ENCODE measurements at places on chromosomes 11 and 22.

- no peak for DNase-seq
Measured at GRCh38 chr11:96647621-96648020, 257.8 kb downstream of the JRKL start.

GRCh38 chr22:37641561-37641949 is 2.1 kb downstream of the SH3BP1 start:
- no peak for DNase-seq

- DNase-seq: no peak
Measured at GRCh38 chr11:76636826-76637460, 33.6 kb downstream of the LRRC32 start.

DNA sequence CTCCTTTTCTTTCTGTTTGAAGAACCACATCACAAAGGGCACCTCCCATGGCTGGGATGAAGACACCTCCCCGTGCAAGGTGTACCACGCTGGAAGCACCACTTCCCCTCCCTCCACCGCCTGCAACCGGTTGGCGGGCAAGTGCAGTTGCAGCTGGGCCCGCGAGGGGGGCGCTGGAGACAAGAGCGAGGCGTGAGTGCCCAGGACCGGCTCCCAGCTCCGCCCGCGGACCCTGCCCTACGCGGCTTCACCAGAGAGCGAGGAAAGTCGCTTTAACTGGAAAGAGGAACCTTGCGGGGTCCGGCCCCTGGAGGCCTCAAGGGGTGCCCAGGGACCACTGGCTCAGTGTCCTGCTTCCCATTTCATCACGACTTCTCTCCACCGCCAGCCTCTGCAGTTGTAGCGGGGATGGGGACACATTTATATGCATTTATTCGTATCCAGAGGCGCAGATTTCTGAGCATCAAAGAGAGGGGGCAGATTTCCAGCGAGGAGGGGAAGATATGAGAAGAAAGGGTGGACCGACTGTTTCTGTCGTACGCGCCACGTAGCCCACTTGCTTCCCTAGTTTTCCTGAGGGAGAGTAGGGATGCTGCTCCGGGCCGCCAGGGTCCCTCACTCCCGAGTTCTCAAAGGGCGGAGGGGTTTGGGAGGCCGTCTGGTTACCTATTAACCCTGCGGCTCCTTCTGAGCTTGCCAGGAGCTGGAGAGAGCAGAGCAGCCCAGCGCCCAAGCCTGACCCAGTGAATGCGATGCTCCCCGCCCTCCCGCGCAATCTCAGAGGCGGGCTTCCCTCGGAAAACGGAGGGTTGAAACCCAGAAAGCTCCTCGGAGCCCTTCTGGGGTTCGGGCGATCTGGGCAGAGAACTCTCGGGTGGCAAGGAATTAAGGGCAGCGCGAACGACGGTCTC is 3.5 kb downstream of the ESAM start:
- peak; percentile 56 for DNase-seq

GRCh38 chr22:19959587-19960490 is 18.2 kb upstream of the TXNRD2 start:
- DNase-seq: no peak

- no peak for DNase-seq
Measured at GRCh38 chr11:72221386-72222075, 3.0 kb upstream of the INPPL1 start.

DNA sequence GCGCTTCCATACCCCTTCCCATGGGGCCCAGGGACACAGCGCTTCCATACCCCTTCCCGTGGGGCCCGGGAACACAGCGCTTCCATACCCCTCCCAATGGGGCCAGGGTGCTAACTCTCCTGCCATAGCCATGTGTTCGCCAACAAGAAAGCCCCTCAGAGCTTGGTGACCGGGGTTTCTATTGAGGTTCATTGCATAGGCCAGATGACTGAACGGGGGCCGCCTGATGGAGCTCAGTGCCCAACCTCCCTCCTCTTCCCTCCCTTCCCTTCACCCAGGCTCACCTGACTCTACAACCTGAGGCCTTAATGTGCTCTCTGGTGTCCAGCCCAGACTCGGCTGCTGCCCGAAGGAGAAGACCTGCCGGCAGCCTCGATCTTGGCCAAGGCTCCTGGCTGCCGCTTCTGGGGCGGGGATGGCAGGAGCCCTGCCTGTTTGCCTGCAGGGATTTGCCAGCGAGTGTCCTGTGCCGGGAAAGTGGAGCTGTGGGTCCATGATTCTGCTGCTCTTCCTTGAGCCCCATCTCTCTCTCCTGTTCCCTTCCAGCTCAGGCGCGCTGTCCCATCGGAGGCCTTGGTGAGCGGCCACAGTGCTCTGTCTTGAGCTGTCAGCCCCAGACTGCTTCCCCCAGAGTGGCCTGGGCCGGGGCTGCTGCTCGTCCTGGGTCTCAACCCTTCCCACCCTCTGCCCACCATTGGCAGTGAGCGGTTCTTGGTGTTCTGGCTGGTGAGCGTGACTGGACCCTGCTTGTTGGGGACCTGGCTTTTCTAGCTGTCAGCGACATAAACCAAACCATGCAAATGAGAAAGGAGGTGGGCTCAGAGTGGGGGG is 267.0 kb downstream of the TBC1D22A start:
- no peak for DNase-seq

GRCh38 chr11:132060567-132060966 is 690.2 kb downstream of the NTM start:
- DNase-seq: no peak

GRCh38 chr22:47176026-47176389 is 413.6 kb downstream of the TBC1D22A start:
- DNase-seq: no peak

GRCh38 chr22:21947040-21948014 is 5.3 kb downstream of the PPM1F start:
- no peak for DNase-seq

DNA sequence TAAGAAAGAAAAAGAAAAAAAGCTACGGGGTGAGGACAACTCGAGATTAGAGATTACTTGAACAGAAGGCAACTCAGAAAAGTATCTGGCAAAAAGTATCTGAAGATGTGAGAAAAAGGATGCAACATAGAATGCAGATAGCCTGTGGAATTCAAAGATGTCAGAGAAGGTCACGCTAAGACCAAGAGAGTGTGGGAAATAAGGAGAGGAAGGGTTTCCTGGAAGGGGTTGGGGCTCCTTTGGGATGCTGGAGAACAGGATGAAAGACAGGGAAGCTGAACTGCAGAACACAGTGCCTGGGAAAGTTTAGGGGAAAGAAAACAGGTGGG is 1.2 kb downstream of the GUCY1A2 start:
- no peak for DNase-seq

All from T-helper 2 cell (primary cell).